ENCODE measurements at places on chromosomes 3 and 15.

DNA sequence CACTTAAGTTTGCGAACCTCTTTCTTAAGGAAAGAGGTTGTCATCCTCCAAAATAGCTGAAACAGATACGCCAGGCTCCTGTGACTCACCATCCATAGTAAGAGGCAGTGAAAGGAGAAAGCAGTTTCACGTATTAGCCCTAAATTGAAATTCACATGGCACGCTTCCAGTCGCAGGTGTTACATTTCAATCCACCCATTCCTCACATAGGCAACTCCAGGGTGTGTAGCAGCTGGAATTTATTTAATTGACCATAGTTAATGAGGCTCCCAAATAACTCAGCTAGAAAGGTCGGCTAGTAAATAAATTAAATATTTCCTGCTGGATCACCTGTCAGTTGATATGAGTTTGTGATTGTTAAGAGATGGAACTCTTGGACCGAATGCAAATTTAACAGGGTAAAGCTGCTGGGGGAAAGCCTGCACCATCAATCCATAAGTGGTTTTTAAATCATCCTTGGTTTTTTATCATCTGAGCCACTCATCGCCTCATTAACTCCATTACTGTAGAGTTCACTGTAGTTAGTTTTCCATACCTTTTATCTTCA is 19.6 kb downstream of the NSUN3 start:
- no peak for DNase-seq

GRCh38 chr3:137972396-137972795 is 37.6 kb upstream of the CLDN18 start:
- DNase-seq = no peak

GRCh38 chr15:78446551-78446950 is 8.5 kb downstream of the IREB2 start:
- DNase-seq = no peak

GRCh38 chr15:101115786-101116680 is 135.8 kb downstream of the CHSY1 start:
- DNase-seq = peak; percentile 18

GRCh38 chr3:37072892-37073291 is 79.6 kb downstream of the MLH1 start:
- DNase-seq = peak; percentile 87

DNA sequence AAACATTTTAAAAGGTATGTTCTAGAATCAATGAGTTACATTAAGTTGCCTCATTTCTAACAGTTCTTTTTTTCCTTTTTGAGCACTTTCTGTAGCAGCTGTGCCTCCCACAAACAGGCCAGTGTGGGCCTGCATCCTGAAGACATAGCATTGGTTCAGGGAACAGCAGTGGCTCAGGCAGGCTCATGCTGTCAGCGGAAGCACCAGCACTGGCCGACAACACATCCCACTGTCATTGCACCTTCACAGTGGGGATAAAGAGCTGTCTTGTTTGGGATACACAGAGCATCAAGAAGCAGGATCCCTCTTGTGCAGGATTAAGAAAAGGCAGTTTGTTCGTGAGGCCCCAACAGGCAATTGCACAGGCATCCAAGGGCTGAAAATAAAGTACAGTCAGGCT is 123.3 kb downstream of the MOBP start:
- no peak for DNase-seq

DNA sequence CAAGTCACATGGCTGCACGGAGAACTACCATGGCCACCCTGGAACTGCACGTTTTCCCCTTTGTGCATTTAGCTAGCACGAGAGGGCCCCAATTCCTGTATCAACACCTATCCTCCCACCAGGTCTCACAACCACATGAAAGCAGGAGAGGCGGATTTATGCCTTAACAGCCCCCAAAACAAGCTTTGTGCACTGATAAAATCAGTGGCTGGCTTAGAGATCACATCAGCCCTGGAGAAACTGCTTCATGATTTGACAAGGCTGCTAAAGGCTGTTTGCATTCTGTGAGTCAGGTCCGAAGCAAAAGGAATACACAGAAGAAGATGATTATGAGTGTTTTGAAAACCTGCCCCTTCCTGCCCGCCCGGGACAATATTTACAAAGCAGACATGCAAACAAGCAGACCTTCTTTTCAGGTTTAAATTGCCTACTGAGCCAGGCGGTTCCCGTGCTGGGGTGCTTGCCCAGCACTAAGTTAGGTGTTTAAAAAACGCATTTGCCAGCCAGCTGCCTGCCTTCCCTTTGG is 25.9 kb downstream of the CEMIP start:
- no peak for DNase-seq

DNA sequence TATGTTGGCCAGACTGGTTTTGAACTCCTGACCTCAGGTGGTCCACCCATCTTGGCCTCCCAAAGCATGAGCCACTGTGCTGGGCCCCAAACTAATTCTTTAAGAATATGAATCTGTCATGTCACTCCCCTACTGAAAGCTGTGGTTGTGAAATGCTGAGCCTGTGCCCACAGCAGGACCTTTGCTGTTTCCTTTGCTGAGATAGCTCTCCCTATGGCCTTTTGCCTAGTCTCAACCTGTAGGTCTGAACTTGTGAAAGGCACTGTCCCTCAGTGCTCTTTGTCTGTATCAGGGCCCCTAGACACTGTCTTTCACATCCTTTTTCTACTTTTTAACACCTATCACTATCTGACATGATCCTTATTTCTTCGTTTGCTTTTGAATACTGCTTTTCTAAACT is 62.7 kb upstream of the CCR4 start:
- DNase-seq = no peak

GRCh38 chr3:79367066-79367465 is 400.7 kb downstream of the ROBO1 start:
- peak; percentile 80 for DNase-seq

- DNase-seq = no peak
Measured at GRCh38 chr3:80770106-80771074, 991.1 kb downstream of the GBE1 start.

GRCh38 chr15:73873889-73874511 is 636 bp downstream of the TBC1D21 start:
- DNase-seq = peak; percentile 53

DNA sequence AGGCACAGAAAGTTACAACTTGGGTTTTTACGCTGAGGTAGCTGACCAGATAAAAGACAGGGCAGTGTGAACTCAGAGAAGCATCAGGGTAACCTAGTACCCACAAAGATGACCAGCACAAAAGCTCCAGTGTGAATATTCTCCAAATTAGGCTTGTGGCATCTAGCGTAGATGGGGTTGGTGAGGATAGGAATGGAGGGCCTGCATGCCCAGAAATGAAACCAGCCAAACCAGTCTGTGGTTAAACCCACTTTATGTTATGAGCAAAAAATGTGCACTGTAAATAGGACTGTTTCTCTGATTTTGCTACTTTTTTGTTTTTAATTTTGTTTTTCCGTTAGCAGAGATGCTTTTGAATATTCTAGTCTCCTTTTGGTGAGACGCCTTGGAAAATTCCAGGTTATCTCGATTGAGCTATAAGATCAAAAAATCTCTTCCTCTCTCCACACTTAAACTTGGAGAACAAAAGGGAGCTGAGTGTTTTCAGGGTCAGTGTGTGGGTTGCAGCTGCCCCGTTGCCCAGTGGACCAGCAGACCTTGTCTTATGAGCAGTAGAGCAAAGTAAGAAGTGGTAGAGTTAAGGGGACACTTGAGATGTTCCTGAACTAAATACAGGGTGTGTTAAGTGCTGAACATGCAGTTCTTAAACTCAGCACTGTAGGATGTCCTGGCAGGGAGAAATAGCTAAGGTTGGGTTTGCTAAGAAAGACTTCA is 132.9 kb downstream of the C3orf38 start:
- DNase-seq = no peak

DNA sequence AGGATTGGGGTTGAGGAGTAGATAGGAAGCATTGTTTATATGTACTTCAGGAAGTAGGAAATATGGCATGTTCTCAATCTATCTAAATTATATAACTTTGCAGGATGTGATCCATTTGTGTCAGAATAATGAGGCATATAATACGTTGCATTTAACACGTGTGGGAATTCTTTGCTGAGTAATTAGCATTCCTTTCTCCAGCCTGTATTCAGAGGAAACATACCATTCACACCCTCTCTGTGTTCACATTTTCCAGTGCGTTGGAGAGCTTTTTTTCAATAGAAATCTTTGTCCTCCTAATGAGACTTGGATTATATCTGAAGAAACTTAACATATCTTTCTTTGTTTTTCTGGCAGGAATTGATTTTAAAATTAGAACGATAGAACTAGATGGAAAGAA is 33.0 kb upstream of the APH1B start:
- peak; percentile 35 for DNase-seq

DNA sequence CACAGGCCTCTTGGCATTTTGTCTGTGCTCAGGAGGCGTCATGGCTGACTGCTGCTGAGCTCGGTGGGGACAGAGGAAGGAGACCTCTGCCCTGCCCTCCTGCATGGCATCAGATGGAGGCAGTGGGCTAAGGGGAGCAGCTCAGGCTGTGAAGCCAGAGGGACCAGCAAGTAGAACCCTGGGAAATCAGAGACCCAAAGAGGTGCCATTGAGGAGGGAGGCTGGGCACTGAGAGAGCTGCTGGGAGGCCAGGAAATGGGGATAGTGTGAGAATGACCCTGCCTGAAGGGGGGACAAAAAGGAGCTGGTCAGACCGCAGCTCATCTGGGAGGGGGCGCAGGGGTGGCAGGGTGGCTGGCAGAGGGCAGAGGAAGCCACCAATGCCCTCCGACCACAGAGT is 136.8 kb downstream of the FBLN2 start:
- DNase-seq = no peak

DNA sequence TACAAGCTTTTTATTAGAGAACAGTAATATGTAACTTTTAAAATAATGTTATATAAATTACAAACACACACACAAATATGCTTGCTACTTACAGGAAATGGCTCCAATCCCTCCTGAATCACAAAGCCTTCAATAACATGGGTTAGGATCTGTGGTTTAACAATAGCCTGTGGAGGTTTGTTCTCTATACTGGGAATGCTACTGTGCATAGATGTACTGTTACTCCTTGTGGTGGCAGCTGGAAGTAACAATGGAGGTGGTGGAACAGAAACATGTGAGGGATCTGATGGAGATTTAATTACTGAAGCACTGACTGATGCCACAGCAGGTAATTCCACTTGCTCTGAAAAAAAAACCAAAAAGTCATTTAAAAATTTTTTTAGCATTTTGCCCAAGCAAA is 64.4 kb downstream of the PHC3 start:
- DNase-seq = peak; percentile 16

DNA sequence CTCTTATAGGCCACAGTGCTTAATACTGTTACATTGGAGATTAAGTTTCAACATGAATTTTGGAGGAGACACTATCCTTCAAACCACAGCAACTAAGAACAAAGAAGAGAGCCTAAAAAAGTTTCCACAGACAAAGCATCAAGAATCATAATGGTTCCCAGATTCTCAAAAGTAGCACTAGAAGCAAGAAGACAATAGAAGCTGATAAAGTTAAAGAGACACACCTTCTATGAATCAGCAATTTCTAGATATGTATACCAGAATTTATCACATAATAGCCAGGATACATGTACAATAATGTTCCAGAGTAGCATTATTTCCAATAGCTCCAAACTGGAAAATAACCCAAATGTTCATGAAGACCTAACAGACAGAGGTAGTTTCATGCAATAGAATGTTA is 12.2 kb downstream of the NKIRAS1 start:
- DNase-seq = no peak

- no peak for DNase-seq
Measured at GRCh38 chr3:58617338-58617761, 40.2 kb upstream of the FAM107A start.

DNA sequence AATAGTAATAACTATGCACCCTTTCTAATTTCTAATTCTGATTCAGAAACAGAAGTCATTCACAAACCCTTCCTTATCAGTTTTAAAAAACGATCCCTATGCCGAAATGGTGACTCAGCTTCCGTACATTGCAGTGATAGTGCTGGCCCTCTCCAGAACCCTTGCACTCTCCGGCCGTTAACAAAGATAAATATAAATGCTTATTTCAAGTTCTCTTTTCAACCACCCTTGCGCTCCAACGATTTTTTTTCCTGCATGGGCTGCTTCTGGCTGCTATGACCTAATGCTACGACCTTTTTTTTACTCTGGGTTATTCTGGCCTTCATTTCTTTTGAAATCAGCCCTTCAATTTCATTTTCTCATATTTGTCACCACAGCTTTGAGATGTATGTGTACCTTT is 646.2 kb downstream of the NTRK3 start:
- DNase-seq = no peak

DNA sequence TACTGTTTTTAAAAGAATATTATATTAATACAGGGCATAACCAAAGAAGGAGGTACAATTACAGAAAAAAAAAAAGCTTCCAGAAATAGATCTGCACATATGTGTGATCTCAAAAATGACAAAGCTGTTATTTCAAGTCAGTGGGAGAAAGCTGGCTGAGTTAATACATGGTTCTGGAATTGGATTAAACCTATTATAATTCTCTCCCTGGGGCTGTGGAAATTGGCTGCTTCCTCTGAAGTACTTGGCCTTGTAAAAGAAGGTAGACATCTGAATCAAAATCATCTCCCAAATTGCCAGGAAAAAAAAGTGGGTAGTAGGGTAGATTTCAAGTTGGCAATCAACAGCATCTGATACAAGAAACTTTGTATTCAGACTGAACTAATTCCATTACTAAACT is 723.9 kb upstream of the ALCAM start:
- DNase-seq = no peak

GRCh38 chr3:152128356-152128755 is 140.4 kb upstream of the MBNL1 start:
- peak; percentile 10 for DNase-seq

DNA sequence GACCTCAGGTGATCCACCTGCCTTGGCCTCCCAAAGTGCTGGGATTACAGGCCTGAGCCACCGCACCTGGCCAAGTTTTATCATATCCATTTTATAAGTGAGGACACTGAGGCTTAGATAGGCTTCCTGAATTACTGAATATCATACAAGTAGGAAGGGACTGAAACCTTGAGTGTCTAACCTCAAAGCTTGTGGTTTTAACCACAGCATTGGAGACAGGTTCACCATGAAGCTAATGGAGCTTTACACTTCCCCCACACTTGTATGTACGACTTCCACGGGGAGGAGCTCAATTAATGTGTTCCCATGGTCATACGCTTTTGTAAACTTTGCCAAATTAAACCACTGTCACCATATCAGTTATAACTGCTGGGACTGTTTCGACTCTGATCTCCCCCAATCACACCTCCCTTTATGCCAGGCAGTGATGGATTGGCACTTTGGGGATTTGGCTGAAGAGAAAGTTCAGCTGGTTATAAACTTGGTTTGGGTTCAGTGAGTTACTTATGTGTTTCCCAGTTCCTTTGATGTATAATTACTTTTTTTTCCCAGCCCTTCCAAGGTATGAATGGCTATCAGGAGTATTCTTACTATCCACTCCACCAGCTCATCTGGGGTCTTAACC is 38.4 kb upstream of the MEIS2 start:
- no peak for DNase-seq

- DNase-seq = peak; percentile 81
Measured at GRCh38 chr3:107431246-107432012, 54.2 kb downstream of the CCDC54 start.

GRCh38 chr15:41333026-41333562 is 413 bp downstream of the NUSAP1 start:
- no peak for DNase-seq

- no peak for DNase-seq
Measured at GRCh38 chr3:147189016-147189415, 217.3 kb downstream of the ZIC4 start.

- no peak for DNase-seq
Measured at GRCh38 chr15:74470631-74471395, 9.9 kb upstream of the UBL7 start.

GRCh38 chr3:183809270-183809669 is 16.1 kb downstream of the MAP6D1 start:
- no peak for DNase-seq

Measured in EL (cell line).